T-helper 17 cell (primary cell): ENCODE measurements at places on chromosomes 12 and 14.
A peak's percentile ranks its signal among the peaks of the same experiment; 100 is the strongest.

DNA sequence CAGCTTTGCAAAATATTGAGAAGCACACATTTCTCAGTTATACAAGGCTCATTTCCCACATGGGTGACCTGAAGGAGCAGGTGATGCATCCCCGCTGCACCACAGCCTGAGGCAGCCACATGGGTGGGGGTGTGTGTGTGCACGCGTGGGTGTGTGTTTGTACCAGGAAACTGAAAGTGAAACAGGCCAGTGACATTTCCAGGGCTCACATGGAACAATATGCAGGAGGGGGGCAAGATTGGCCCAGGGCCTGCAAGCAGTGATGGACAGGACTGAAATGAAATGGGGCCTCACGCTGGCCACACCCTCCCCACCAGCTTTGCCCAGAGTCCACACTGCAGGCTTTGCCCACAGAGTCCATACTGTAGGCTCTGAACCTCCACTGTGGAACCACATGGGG lies 154.2 kb upstream of the PARP11 start:
- peak; percentile 29 for DNase-seq

GRCh38 chr12:91367234-91367849 lies 184.7 kb upstream of the DCN start:
- no peak for DNase-seq

GRCh38 chr14:32256576-32256975 lies 53.5 kb upstream of the RNU6-8 start:
- no peak for DNase-seq

DNA sequence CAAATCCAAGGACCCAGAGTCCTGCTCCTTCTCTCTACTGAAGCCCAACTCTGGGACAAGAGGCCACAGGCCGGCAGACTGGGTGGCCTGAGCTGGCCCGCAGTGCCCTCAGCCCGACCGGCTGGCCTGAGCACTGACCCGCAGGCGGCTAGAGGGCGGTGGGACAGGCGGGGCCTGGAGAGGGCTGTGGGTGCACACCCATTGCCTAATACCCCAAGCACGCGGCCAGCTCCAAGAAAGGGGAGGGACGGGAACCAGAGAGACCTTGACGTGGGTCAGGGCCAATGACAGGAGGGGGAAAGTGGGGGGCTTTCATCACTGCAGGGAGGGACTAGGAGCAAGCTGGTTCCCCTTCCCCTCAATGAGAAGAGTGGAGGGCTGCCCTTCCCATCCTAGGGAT lies 2.0 kb upstream of the WNT10B start:
- no peak for DNase-seq

DNA sequence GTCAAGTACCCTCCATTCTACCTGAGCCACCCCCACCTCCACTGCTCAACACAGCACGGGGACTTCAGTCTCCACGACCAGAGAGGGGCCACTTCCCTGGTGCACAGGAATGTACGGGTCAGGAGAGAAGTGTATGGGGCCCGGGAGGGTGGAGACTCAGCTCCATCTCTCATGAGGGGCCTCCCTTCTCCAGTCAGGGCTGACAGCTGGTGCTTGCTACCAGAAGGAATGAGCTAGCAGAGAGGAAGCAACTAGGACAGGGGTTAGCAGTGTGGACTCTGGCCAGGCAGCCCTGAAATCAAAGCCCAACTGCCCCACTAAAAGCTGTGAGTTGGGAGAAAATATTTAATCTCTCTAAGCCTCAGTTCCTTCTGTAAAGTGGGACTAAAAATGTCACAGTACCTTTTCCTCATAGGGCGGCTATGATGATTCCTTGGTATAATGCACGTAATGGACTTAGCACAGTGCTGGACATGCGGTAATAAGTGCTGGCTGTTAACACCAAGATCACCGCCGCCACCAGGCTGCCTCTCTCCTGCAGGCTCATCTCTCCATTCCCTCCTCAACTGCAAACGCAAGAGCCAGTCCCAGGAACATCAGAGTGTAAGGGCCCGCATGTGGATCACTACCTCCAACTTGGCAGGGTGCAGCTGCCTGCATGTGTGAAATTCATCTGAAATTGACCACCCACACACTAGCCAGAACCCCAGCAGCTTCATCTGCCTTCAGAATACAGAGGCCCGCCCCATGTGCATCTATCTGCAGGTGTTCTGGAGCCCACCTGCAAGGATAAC lies 14.6 kb downstream of the ACTN1 start:
- DNase-seq, result no peak

DNA sequence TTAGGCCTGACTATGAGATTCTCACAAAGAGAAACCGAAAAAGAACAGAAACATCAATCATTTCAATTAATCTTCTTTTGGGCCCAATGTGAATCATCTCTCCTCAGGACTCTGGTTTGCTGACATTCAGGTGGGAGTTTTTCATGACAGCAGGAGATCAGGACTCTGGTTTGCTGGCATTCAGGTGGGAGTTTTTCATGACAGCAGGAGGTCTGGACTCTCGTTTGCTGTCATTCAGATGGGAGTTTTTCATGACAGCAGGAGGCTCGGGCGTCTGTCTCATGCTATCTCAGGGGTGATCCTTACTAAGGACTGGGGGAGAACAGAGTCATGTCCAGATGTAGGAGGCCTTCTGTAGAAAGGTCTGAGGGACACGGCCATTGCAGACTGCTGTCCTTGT lies 40.1 kb upstream of the PARP11 start:
- no peak for DNase-seq

- no peak for DNase-seq
Measured at GRCh38 chr12:124786061-124786964, 77.4 kb downstream of the SCARB1 start.

DNA sequence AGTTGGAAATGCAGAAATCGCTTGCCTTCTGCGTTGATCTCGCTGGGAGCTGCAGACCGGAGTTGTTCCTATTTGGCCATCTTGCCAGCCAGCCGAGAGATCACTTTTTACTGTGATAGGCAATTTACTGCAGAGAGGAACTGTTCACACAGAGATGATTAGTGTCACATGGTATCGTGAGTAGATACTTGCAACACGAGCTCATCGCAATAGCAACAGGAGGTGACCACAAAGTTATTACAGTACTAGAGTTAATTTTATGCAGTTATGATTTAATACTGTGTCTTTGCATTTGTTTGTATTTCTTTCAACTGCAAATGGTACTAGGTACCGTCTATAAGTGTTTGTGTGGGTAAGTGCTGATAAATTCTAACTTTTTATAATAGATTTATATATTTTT lies 27.8 kb downstream of the NOPCHAP1 start:
- no peak for DNase-seq

- DNase-seq, result no peak
Measured at GRCh38 chr14:51619561-51619960, 32.1 kb upstream of the FRMD6 start.

- peak; percentile 50 for DNase-seq
Measured at GRCh38 chr12:6788972-6789924, at the start of gene CD4. Gene CD4, plus strand, starts transcription at chr12:6789528. Its CDS starts 10,611 bp downstream, at chr12:6800139.

- no peak for DNase-seq
Measured at GRCh38 chr14:102323102-102323501, 3.6 kb downstream of the ZNF839 start.

DNA sequence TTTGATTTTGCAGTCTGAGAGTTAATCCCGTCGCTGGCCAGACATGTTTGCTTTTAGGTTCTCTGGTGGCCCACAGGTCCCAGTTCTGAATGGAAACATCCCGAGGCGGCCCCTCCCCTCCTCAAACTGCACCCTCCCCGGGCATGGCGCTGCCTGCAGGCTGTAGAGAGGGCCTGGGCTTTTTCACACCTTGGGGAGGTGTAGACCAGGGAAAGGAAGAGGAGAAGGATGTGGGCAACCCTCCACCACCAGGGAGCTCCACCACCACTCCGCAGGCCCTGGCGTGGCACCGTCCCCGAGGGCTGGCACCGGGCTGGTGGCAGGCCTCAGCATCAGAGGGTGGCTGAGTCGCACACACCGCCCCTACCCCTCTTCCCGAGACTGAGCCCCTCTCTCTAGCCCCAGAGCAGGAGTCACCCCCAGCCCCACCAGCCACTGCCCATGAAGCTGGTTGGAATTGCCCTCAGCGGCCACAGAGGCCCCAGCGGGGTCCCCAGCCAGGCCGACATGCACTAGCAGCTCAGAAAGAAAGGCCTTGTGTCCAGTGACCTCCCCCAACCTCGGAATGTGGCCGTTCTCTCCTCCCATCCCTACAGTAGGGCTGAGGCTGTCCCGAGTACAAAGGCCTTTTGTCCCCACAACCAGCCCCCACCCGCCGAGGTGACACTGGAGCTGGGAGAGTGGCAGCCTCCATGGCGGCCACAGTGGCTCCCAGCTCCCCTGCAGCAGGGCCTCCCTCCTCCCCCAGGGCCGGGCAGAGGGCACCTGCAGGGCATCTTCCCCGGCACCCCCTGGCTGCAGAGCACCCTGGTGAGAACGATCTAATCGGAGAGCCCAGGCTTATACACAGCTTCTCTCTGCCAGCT lies 23.5 kb upstream of the INF2 start:
- DNase-seq, result peak; percentile 37
